Activated CD4-positive, alpha-beta T cell treated with anti-CD3 and anti-CD28 coated beads, Interleukin-2, amount 10 ng/mL, durations not matched to agents 7 days and 5 days (primary cell): ENCODE measurements at places on chromosomes 1 and 21.

DNA sequence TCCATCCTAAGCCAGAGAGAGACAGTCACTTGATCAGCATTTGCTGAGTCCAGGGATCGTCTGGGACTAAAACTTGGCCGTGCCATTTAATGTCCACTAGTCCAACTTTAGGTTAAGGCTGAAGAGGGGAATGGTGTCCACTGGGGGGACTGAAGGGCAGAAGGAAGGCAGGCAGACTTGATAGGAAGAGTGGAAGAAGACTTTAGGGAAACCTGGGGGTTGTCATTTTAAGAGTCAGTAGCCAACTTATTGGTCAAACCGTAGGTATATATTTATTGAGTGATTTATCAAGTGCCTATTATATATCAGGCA is 1.3 kb upstream of the LMOD1 start:
- DNase-seq: no peak

DNA sequence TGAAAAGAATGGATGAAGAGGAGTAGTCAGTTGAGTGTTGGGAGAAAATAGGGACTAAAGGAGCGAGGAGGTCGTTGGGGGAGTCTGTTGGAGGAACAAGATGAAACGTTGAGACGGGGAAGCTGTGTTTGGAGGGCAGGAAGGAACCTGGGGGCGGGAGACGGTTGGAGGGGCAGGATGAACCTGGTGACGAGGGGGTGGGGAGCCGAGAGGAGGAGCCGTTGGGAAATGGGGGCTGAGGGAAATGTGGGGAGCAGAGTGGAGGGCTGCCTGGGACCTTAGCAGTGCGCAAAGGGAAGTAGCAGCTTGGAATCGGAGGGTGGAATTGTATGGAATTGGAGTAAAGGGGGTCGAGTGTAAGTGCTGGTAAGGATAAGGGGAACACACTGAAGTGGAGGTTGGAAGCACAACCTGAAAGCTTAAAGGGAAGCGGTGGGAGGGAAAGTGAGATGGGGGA is 630 bp downstream of the MTF2 start:
- DNase-seq: peak; percentile 29

GRCh38 chr1:67078291-67078690 is 24.3 kb upstream of the SLC35D1 start:
- DNase-seq: no peak

DNA sequence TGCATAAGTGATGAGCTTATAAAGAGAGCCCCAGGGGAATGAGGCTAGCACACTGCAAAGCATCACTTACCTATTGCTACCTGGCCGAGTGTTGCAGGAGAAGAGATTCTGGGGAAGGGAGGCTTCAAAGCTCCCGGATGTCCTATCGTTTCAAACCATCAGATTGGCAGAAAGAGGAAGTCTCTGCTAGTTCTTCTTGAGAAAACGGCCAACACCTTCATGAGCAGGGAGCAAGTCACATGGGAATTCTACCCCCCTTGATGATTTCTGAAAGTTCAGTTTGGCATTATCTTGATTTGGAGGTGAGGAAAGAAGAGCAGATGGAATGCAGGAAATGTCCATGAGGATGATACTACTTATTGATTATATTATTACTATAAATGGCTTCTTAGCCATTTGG is 16.2 kb downstream of the SYF2 start:
- no peak for DNase-seq

GRCh38 chr1:32894681-32895080 is 6.5 kb downstream of the TMEM54 start:
- no peak for DNase-seq

DNA sequence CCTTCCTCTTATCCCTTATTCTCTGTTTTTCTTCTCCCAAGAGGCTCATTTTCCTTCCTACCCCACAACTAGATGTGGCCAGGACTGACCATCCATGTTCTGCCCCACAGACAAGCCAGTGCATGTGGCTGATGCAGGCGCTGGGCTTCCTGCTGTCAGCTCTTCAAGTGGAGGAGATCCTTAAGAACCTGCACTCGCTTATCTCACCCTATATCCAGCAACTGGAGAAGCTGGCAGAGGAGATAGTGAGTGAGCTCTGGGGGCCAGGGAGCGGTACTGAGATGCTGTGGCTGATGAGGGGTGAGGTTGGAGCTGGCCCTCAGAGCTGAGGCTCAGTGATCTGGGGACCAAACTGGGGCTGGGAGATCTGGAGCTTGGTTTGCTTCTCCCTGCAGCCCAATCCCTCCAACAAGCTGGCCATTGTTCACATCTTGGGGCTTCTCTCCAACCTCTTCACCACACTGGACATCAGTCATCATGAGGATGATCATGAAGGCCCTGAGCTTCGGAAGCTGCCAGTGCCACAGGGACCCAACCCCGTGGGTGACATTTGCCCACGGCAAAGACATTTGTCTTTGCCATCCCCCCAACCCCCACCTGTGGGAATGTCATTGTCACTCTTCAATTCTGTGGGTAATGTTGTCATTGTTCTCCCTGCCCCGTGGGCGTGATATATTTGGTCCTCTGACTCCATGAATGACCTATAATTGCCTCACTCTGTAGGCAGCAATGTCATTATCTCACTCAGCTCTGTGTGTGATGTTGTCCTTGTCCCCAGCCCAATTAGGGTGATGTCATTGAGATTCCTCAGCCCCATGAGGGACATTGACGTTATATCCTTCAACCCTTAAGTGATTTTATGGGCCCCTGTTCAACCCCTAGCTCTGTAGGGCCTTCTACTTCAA is 11.2 kb upstream of the DPH2 start:
- DNase-seq: no peak

- no peak for DNase-seq
These were observed 273.3 kb downstream of the OLFM3 start for GRCh38 chr1:101723415-101723814.

DNA sequence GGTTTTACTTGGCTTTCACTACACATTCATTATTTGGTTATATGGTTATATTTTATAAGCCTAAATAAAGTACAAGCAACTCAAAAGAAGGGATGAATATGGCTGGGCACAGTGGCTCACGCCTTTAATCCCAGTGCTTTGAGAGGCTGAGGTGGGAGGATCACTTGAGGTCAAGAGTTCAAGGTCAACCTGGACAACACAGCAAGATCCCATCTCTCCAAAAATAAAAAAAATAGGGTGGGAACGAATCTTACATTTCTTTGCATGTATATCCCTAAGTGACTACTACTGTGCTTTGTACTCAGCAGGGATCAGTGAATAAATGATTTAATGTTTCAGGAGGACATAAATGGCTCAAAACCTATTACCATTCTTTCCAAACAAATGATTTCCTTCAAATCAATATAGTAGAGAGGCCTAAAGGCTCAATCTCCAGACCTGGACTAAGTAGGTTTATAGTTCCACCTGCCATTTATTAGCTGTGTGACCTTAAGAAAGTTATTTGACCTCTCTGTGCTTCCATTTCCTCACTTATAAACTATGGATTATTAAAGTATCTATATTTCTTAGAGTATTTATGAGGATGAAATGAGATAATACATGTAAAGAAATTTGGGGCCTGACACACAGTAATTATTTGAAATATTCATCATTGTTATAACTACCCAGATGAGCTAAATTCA is 28.3 kb downstream of the TGFBR3 start:
- DNase-seq: no peak

GRCh38 chr1:182794676-182795201 is 5.2 kb downstream of the NPL start:
- no peak for DNase-seq

DNA sequence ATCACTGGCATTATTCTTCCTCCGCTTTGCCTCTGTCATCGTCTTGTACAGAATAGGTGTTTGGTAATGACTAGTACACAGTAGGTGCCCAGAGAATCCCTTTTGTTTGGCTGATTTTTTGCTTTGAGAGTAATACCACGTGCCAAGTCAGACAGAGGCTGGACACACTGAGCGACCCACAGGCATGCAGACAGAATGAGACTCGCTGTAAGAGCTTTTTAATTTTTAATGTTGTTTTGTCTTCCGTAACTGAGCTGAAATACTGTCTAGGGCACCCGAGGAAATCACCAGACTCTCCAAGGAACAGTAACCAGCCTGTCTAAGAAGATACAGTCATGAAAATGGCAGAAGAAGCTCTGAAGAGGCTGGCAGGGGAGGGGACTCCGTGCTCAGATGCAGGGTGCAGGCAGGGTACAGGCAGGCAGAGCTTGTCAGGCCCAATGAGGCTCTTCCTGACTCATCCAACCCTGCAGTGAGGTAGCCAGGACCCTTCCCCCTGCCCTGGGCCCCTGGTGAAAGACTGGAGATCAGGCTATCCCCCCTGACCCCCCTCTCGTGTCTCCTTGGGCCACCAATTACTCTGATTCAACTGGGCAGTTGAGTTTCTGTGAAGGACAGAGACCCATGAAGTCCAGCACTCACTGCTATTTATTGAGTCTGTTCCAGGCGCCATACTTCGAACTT is 60.1 kb upstream of the ECE1 start:
- no peak for DNase-seq

GRCh38 chr1:94284476-94284875 is 47.1 kb upstream of the ARHGAP29 start:
- no peak for DNase-seq

DNA sequence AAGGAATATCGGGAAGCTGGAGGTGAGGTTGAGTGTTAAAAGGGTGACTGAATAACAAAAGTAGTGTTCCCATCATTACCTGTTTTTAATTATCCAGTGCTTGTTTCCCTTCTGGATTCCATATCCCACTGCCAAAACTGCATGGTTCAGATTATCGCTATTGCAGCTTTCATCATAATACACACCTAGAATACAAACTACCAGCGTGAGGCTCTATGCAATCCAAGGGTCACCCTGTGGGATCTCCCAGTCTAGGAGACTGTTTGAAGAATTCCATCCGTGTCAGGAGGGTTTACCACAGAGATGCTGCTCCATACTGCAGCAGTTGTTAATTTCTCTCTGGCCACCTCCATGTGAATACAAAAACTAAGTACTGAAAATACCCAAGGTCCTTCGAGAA is 9.0 kb downstream of the CTSK start:
- DNase-seq: no peak

DNA sequence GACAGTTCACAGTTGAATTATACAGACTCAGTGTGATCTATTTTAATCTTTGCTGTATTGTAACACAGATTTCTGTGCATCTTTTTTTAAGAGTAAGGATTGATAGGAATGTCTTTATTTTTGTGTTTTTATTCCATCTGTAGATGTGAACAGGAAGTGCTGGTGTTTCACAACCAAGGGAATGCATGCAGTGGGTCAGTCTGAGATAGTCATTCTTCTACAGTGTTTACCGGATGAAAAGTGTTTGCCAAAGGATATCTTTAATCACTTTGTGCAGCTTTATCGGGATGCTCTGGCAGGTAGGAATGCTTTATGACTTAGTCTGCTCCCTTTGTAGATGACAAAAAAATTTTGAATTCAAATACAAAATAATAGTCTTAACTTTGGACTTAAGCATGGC is 84.5 kb downstream of the CC2D1B start:
- DNase-seq: no peak

DNA sequence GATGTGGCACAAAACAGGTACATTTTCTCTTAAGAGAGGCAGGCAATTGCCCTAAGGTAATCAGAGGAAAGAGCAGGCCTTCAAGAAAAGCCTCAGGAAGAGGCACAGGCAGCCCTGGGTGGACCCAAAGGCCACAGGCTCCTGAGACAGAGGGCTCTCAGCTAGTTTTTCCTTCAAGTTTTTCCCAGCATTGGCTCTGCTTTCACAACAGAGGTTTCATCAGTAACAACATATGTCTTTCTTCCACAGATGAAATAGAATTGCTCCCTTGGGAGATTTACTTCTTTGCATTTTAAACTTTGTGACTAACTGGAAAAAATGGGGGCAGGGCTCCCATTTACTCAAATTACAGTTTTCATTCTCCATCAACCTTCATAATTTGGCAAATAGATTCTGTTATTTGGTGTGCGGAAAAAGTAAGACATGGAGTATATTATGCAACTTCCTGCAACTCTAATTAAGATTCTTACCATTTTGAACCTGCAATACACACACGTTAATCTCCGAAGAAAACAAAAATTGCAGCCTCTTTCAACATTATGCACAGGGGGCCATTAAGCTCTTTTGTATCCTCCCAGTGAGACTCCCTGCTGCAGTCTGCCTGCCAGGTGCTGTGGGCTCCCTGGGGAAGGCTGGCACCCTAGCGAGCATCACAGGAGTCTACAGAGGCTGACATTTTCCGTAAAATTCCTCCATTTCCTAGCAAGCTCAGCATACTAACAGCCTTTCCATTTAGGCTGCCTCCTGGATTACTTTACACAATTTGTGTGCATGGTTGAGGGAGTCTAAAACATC is 282.3 kb downstream of the USH2A start:
- DNase-seq: no peak

DNA sequence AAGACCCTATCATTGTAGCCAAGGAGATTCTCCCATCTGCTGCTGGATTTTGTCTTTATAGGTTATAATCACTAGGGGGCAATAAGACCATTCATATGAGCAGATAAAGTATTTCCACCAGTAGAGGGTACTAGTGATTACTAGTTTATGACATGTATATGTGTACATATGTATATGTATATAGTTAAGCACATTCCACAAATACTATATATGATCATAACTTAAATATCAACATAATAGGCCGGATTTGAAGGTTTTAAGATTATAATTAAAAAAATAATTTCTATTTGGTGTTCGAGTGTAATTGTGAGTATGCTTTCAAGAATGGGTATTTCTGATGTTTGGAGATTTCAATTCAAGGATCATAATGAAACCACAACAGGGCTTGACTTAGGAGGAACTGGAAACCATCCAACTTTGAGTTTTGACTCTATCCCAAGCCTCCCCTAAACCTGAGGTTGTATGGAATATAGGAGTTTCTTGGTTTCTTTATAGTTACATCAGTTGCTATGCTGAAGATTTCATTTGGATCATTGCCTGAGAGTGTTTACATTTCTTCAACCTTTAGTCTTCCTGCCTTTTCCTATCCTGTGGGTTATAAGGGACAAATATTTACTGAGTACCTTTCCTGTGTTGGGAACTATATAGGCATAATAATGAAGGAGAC is 16.9 kb downstream of the TCEANC2 start:
- DNase-seq: no peak

DNA sequence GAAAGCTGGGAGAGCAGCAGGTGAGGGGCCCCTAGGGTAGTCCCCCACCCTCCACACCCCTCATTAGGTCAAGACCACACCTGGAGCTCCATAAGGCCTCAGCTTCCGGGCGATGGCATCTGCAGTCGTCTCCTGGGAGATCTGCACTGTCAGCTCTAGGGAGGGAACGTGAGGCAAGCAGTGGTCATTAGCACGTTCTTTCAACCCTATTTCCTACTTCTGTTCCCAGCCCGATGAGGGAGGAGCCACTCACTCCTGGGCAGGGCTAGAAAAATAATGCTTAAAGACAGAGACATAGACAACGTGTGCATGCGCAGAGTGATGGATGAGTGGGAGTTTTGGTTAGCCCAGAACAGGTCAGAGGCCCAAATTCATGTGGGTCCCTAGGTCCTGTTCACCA is 9.7 kb downstream of the KDF1 start:
- no peak for DNase-seq

GRCh38 chr21:31659286-31659535 is 282 bp upstream of the SOD1 start:
- DNase-seq: no peak

GRCh38 chr1:228850141-228851100 is 115.1 kb downstream of the RHOU start:
- no peak for DNase-seq
